NCI-H2029 treated with DMSO at 0.1 percent for 48 hours (cell line): ENCODE measurements at places on chromosomes 11 and 22.
A peak's percentile ranks its signal among the peaks of the same experiment; 100 is the strongest.

DNA sequence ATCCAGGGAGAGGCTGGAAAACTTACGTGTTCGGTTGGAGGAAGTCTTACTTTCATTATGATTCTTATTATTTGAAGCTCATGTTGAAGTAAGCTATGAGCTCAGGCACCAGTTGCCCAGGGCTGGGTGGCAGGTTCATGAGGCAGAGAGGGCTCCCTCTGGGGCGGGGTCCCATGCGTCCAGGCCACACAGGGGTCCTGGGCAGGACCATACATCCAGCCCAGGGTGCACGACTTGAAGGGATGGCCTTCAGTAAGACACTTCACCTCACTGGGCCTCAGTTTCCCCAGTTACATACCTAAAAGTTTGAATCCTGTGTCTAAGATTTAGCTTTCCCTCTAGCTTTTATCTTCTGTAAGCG lies 107.3 kb upstream of the B3GAT1 start:
- DNase-seq, result no peak

DNA sequence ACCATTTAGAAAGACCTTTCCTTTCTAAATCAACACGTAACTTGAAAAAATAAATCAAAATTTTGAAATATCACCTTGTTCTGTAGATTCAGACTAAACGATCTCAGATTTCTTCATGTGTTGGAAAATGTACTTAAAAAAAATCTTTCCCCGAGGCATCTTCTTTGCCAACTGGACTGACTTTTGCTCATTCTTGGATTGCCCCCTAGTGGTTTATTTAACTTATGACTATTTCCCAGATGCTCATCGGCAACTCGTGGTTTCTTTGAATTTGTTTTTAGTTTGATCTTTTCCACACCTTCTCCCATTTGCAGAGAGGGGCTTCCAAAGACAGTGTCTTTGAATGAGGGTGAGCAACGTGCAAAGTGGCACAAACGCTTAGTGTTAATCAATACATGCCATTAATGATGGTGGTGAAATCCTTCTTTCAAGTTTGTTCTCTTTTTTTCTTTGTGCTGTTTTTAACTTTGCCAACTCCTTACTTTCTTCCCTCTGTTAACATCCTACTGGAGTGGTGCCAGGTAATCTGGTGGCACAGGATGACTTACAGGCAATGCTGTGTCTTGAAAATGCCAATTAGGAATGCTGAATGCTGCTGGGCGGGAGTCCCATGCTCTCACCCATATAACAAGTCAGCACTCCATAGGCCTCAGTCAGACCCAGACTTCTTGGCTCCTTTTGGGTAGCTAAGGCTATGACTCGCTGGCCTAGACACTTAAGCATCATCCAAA lies 18.3 kb downstream of the PRSS23 start:
- peak; percentile 86 for DNase-seq

- DNase-seq, result no peak
These were observed 57.3 kb downstream of the C11orf91 start for GRCh38 chr11:33643167-33643824.

- no peak for DNase-seq
These were observed 3.1 kb downstream of the TAF10 start for GRCh38 chr11:6608726-6609501.

DNA sequence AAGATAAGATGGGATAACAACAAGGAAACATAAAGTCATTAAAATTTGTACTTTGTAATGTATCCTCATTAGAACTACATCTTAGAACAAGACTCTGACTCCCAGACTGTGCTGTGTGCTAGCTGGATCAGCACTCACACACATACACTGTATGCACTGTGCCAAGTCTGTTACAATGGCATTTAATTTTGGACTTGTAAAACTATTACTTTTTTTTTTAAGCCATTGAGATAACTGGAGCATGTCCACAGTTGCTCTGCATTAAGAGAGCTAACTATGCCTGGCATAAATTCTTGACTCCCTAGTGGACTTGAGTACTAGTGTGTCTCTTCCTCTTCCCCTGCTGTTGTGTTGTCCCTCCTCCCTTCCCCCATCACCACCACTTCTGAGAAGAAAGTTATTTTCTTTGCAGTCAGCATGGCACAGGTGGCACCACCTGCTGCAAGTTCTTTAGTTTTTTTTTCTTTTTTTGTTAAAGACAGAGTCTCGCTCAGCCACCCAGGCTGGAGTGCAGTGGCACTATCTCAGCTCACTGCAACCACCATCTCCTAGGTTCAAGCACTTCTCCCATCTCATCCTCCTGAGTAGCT lies 268.6 kb downstream of the TMEM135 start:
- no peak for DNase-seq
